ENCODE measurements at places on chromosomes 5 and 9.
A peak's percentile ranks its signal among the peaks of the same experiment; 100 is the strongest.

DNA sequence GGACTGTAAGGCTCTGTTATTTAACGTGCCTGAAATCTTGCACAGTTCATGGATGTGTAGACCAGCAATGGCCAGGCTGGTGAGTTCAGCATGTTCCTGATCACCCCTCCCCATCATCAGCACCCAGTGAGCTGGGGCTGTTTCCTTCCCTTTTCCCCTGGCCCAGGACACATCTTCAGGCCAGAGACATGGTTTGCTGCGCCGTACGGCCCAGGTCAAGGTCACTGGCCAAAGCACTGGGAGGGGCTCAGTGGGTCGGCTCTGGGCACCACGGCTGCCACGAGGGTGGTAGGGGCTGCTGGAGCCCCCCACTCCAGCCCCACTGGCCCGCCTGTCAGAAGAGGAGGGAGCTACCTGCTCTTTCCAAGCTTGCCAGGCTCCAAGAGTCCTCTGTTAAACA lies 55.9 kb downstream of the SEMA4D start:
- DNase-seq: no peak

DNA sequence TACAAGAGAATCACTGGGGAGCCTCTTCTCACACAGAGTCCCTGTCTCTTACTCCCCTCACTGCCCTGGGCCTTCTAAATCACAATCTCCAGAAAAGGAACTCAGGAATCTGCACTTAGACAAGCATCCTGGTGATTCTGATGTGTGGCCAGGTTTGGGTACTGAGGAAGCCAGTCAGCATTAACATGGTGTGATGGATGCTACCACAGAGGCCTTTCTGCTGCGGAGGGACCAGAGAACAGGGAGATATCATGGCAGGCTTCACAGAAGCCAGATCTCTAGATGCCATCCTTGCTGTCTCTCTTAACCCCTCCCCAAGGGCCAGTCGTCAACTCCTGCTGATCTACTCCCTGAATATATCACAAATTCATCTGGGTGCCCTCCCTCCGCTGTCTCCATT lies 1.6 kb downstream of the ANKS6 start:
- DNase-seq: no peak

DNA sequence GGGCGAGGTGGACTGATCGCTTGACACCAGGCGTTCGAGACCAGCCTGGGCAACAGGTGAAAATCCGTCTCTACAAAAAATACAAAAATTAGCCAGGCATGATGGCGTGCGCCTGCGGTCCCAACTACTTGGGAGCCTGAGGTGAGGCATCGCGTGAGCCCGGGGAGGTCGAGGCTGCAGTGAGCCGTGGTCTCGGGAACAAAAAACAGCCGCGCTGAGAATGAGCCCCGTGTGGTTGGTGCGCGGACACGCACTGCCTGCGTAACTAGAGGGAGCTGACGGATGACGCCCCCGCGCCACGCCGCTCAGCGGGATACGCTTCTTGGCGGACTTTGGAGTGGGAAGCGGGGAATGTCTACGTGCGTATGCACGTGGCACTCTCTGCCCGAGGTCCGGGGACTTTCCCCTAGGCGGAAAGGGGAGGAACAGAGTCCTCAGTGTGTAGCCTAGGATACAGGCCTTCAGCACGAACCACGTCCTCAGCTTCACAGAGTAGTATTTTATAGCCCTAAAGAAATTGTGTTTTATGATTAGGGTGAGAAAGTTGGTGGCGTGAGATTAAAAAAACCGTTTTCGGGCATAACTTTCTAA lies at the start of gene RMRP:
Gene RMRP (minus strand): TSS at position 474 of the 591 bp plus-strand sequence.
- peak; percentile 97 for DNase-seq

GRCh38 chr5:172405226-172406107 lies 48.9 kb downstream of the SH3PXD2B start:
- no peak for DNase-seq

DNA sequence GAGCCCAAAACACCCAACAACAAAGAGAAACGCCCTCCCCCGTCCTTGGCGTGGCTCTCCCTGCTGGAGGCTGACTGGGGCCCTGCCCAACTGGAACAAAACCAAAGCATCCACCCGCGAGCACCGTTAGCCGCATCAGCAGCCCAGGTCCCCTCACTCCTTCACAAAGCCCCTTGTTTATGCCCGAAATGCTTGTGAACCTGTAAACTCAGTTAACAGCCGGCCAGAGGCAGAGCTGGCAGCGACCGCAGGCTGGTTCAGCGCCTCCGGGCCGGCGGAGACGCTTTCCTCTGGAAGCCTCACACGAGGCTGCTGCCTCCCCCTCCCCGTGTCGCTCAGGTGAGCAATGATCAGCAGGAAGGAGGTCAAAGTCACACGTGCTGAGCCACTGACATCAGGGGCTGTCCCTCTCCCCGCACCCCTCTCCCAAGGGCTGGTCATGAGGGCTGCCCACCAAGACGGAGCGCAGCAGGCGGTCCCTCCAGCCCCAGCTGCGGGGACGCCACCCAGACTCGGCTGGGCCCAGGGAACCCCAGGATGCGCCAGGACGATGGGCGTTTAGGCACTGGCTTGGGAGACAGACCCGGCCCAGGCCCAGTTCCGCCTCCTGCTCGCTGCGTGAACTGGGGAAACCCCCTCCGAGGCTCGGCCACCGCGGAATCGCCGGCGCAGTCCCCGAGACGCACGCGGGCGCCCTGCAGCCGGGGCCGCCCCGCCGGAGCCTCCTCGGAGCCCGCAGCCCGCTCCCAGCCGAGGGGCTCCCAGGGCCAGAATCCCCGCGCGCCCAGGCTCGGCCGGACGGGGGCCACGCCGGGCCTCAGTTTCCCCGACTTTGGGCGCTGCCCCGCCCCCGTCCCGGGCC lies 563 bp downstream of the SNAPC4 start:
- DNase-seq: peak; percentile 61

DNA sequence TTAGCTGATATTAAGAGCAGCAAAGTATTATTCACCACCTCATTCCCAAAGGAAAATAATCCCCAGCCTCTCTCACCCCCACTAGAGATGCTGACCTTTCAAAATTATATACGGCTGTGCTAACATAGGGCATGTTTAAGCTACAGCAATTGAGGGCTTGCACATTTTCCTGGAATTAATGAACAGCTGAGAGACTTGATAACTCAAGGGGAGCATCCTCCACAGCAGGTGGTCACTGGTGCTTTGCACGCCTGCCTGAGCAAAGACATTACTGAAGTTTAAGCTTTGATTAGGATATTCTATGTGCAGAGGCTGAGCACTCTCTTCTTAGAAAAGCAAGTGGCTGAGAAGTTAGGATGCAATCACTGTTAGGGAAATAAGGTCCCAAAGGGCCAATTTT lies 230.9 kb downstream of the FAM114A2 start:
- no peak for DNase-seq

- no peak for DNase-seq
Measured at GRCh38 chr5:36949593-36949992, 73.0 kb downstream of the NIPBL start.

DNA sequence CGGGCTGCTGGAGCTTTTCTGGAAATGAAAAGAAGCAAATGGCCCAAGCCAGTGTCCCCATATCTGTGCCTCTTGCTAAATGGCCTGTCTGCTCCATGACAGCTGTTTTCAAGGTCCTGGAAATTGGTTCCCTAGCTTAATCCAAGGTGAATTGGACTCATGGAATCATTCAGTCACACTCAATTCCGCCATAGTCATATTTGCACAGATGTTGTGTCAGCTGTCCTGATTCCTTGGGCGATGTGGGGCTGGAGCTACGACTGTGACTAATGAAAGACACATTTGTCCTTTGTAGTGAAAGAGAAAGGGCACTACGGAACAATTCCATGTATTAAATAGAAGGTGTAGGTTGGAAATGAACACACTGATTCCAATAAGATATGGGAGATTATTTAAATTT lies 102.9 kb upstream of the MEGF10 start:
- DNase-seq: no peak

- no peak for DNase-seq
Measured at GRCh38 chr9:124263800-124264426, 6.2 kb downstream of the NEK6 start.

DNA sequence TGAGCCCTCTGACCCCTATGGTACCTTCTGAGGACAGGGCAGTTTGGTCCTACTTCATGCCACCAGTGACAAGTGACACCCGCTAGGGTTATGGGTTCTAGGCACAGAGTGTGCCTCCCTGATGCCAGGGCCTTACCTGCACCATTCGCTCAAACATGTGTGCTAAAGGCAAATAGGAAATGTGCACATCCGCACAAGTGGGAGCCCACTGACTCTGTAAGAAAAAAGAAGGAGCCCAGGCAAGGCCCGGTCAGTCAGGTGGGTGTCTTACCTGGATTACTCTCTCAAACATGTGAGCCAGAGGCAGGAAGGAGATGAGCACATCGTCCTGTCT lies 29.1 kb upstream of the MEIKIN start:
- no peak for DNase-seq

DNA sequence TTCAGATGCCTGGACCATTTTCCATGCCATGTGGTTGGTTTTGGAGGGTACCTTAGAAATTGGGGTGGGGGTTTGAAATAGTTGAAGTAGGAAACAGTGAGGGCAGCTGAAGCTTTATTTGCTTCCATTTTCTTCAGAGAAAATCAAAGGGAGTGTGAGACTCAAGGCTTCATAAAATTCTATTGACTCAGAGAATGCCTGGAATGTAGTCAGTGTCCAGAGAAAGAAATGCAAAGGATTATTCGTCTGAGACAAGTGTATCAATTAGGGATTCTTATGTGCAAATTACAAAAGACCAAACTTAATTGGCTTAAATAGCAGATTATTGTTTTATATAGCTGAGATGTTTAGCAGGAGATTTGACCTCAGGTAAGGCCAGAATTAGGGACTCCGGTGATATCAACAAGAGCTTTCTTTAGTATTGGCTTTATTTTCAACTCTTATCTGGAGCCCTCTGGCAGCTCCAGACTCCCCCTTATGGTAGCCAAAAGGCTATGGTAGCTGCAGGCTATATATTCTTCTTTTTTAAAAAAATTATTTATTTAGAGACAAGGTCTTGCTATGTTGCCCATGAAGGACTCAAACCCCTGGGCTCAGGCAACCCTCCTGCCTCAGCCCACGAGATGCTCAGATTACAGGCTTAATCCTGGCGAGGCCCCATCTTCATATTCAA lies 38.9 kb downstream of the PTTG1 start:
- no peak for DNase-seq

- no peak for DNase-seq
Measured at GRCh38 chr5:109900911-109901627, 211.3 kb downstream of the MAN2A1 start.

DNA sequence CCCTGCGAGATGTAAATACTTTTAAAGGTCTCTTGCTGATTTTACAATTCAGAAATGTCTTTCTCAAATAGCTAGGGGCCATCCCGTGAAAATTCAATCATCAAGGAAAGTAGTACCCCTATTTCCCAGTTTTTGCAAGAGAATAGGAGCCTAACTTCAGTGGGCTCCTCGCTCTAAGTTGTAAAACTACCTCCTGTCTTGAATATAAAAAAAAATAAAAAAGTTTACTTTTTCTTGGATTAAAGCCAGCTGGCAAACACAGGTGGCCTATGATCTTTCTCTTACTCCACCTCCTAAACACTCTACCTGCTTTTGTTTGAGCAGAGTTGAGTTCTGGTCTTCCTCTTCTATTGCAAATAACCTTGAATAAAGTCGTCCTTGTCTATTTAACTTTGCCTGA lies 79.4 kb downstream of the SLCO4C1 start:
- DNase-seq: no peak

DNA sequence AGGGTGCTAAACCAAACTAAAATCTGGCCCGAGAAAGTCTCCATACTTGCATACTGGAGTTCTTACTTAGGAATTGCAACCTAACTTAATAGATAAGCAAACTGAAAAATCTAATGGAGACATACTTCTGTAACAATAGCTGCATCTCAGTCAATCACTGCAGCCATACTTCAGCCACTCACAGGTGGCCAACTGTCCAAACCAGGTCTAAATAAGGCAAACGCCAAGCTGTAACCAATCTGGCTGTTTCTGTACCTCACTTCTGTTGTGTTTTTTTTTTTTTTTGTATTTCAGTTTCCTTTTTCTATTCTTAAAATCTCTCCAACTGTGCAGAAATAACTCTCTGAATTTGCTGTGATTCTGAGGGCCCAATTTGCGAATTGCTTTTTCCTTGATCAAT lies 4.4 kb upstream of the NDUFB6 start:
- no peak for DNase-seq

DNA sequence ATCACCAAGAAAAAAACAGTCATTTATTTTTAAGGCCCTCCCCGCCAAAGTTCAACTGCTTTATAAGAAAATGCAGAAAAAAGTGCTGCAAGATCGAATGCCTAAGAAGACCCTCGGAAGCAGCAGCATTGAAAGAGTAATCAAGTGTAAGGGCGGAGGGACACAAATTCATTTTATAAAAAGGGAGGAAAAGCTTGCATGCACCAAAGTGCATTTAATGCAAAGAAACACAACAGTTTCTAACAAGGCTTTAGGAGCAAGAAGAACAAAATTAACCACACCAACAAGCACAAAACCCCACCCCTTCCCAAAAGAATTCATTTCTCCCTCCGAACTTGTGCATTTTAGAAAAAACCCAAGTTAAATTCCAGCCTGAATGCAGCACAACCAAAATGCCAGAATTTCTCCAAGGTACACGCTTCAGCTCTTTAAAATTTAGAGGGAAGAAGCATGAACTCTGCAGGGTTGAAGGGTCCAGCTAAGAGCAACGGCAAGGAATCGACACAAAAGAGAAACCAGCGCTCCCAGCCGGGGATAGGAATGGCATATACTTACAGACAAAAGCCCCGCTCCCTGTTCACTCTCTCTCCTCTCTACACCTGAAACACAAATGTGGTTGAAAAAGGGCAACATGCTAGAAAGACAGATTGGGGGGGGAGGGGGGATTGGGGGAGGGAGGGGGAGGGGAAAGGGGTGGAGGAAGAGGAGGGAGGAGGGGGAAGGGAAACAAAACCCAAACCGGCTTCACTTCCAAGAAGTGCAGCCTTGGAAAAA lies at the start of gene NREP:
Gene NREP (minus strand): TSS at position 614 of the 774 bp plus-strand sequence. CDS start 1,422 bp downstream, outside the sequence.
- peak; percentile 60 for DNase-seq

- DNase-seq: peak; percentile 58
Measured at GRCh38 chr5:146048994-146049703, 56.2 kb downstream of the PLAC8L1 start.

DNA sequence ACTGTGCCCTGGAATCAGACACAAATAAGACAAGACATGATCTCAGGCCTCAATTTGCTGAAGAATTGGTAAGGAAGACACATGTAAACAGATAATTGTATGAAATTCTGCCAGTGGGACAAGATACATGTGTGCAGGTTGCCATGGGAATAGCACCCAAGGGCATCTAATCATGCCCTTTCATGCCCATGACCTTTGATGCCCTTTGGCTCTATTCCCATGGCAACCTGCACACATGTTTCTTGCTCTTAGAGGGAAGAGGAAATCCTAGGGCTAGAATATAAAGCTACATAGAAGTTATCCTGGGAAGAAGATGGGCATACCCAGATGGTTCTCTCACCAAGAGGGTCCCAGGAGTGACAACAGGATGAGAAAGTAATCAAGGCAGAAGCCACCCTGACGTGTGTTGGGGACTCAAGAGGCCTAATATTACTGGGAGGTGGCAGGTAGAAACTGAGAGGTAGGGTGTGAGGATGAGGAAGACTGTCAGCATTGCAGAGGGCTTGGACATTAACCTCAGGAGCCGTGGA lies 34.4 kb downstream of the P4HA2 start:
- no peak for DNase-seq

DNA sequence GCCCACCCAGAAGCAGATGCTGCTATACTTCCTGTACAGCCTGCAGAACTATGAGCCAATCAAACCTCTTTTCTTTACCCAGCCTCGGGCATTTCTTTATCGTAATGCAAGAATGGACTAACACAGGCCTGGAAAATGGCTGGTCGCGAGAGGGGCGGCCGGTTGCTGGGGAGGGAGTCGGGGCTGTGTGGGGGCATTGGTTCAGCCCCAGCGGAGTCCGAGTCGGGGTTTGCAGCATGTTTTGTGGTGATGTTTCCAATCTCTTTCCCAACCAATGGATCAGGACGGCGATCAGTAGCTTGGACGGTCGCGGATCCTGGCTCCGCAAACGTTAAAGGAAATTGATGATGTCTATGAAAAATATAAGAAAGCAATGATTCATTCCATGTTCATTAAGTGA lies 18.7 kb upstream of the IL31RA start:
- DNase-seq: no peak

Data from activated CD4-positive, alpha-beta T cell treated with anti-CD3 and anti-CD28 coated beads for 36 hours (primary cell).